ENCODE measurements at places on chromosomes 5 and 9. TPM values are rescaled to one million over a fixed set of nuclear protein-coding genes. Genes with fewer than 3 reads are reported as not detected.
A peak's percentile ranks its signal among the peaks of the same experiment; 100 is the strongest.

DNA sequence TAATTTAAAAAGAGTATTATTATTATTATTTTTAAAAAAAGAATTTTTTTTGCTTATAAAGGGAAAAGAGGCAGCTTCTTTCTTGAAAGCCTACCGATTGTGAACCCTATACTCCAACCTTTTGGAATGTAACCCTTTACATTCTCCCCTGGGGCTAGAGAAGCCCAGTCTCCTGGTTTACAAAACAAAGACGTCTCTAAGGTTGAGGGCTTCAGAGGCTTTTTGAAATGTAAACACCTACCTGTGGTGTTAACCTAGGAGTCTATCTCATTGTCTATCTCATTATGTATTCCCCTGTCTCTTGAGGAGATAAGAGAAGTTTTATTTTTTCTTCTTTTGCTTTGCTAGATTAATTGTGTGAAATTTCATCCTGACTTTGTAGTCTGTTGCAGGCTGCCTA is 4.7 kb downstream of the TNFSF8 start:
- no peak for DNase-seq

LHX2 gene
- not detected for total RNA-seq

DNA sequence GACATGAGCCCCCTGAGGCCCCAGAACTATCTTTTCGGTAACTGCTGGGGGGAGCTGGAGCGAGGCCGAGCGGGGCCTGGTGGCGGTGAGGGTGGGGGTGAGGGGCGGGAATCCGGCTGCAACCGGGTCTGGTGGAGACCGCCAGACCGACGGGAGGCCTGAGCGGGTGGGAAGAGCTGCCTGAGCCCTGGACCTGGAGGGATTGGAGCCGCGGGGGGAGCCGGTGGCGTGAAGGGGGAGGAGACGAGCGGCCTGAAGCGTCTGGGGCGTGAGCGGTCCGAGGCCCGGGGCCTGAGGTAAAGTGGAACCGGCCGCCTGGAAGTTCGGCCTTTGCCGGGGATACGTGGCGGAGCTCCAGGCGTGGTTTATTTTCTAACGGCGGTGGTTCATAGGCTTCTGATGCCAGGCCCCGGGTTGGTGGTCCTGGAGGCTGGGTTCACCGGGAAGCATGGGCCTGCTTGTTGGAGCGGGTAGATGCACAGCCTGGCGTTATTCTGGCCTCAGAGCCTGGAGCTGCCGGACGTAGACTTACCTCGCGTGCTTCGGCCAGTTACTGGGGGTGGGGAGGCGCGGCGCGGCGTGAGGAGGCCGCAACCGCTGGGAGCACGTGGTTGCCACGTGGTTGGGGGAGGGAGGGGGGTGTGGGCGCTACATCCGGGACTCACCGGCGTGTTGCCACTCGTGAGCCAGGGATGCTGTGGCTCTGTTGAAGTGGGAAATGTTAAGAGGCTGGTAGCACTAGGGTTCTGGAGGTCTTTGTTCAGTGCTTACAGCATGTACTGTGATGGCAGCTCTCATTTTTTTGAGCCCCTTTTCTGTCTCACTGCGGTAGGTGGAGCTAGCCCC is 544 bp downstream of the NPM1 start:
- DNase-seq = peak; percentile 91

PLCXD3 gene
- 0.22 TPM for total RNA-seq

- peak; percentile 64 for DNase-seq
These were observed 2.1 kb downstream of the ANP32B start for GRCh38 chr9:97985058-97985861.

GRCh38 chr5:94623011-94623410 is 4.5 kb downstream of the SLF1 start:
- DNase-seq = peak; percentile 3

TEX48 gene
- not detected for total RNA-seq

GRCh38 chr5:118479285-118479684 is 509.1 kb downstream of the DTWD2 start:
- DNase-seq = no peak

GRCh38 chr9:133918111-133918813 is 73.9 kb downstream of the VAV2 start:
- DNase-seq = no peak

GRCh38 chr5:78235289-78235688 is 59.2 kb downstream of the AP3B1 start:
- peak; percentile 48 for DNase-seq

- DNase-seq = no peak
These were observed 2.3 kb downstream of the TNFSF8 start for GRCh38 chr9:114928136-114928535.

GRCh38 chr5:123133438-123134100 is 44.5 kb downstream of the PRDM6 start:
- DNase-seq = no peak

- peak; percentile 82 for DNase-seq
These were observed 21.8 kb upstream of the TTC1 start for GRCh38 chr5:159987031-159987674.

DNA sequence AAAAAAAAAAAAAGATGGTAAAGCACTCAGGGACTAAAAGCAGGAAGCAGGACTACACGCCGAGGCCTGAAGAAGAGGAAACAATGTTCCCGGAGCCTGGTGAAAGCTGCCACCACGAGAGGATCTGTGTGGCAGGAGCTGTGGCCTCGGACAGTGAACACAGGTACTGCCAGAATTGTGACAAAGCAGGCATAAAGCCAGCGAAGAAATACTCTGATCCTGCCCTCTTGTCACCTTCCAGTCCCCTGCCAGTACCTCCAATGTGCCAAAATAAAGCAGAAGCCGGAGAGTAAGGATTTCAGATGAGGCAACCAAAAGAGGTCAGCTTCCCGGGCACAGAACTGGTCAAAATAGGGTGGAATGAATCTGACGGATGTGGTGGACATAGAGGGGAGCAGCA is 211.5 kb upstream of the TARS1 start:
- DNase-seq = no peak

MACIR gene
- 36.3 TPM for total RNA-seq

HMGCS1 gene
- total RNA-seq = 14.8 TPM

GRCh38 chr5:96627792-96628398 is 34.3 kb upstream of the CAST start:
- no peak for DNase-seq

SLCO6A1 gene
- total RNA-seq = not detected

- peak; percentile 35 for DNase-seq
These were observed 511 bp downstream of the SEMA5A start for GRCh38 chr5:9545136-9545991.

DNA sequence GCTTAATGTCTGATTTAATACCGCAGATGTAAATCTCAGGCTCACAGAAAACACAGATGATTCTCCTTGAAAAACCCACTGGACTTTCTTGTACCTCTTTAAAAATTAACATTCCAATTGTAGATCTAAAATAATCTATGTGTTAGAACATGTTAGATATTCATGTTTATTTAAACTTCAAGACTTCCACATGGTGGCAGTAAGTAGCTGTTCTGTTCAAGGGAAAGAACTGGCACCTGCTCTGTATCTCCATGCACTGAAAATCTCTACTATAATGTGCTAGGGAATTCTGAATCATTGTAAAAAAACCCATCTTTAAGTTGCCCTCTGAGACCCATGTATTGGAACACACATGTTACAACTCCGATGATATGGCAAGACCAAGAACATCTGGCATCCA is 366.9 kb downstream of the DMRTA1 start:
- DNase-seq = peak; percentile 67

- DNase-seq = no peak
These were observed 290.0 kb downstream of the NR3C1 start for GRCh38 chr5:143113461-143113860.

- DNase-seq = peak; percentile 16
These were observed 708.7 kb downstream of the CDH9 start for GRCh38 chr5:26329562-26330189.

SLC36A2 gene
- not detected for total RNA-seq

GRCh38 chr5:78760770-78761169 is 112.2 kb upstream of the LHFPL2 start:
- peak; percentile 12 for DNase-seq

PDGFRB gene
- total RNA-seq = 205 TPM

UTP15 gene
- total RNA-seq = 26.2 TPM

FAM151B gene
- 3.4 TPM for total RNA-seq

TAF11L7 gene
- total RNA-seq = not detected

DNA sequence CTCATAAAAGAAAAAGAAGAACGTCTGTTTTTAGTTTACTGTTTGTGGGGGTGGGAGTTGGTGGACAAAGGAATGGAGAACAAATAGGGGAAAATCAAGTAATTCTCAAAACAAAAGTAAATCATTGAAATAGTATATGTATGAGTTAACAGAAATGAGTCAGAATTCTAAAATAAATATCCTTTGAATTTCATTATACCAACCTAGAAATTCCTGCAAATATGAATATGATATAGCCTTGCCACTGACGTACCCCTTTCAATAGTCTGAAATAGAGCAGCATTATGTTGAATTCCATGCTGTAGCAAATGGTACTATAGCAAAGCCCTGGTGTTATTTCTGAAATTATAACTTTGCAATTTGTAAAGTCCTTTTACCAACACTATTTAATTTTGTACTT is 29.6 kb upstream of the DTWD2 start:
- no peak for DNase-seq

- DNase-seq = no peak
These were observed 201.3 kb downstream of the HSD17B3 start for GRCh38 chr9:96100385-96101300.

PARP8 gene
- 1.9 TPM for total RNA-seq

KIF12 gene
- not detected for total RNA-seq

TSSK1B gene
- total RNA-seq = not detected

- no peak for DNase-seq
These were observed 7.0 kb downstream of the NOTCH1 start for GRCh38 chr9:136538599-136539426.

DNA sequence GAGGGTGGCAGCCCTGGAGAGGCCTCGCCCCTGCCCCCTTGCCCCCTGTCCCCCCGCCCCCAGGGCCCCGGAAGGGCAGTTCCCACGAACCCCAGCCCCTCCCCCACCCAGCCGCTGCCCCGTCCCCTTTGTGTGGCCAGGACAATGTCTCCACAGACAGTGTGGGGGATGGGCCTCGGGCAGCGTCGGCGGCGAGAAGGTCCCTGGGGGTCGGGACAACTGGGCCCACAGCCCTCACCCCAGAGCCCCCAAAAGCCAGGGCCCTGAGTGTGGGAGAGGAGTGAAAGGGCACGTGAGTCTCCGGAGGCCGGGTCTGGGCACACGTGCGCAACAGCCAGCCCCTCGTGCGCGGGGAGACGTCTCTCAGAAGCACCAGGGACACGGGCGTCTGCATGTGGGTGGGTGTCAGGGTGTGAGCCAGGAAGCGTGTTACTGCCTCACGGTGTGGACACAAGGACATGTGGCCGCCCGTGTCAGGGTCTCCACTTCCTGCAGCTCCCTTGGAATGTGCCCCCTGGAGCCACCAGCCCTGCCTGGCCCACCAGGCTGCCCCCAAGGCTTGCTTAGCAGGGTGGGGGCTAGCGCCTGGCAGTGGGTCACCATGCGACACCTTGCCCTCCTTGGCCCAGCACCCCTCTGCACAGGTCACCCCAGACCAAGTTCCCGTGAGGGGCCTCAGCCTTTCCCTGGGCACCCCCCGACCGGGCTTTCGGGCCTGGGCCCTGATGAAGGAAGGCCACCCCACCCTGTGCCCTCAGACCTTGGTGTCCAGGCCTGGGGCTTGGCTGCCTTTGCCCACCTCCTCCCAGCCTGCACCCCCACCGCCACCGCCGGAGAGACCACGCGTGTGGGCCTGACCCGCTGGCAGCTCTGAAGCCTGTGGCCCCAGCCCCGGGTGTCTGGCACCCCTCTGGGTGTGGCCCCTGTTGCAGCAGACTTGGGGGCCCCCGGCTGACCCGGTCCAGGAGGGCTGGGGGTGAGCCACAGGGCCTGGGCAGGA is 12.8 kb upstream of the NRARP start:
- no peak for DNase-seq

DNA sequence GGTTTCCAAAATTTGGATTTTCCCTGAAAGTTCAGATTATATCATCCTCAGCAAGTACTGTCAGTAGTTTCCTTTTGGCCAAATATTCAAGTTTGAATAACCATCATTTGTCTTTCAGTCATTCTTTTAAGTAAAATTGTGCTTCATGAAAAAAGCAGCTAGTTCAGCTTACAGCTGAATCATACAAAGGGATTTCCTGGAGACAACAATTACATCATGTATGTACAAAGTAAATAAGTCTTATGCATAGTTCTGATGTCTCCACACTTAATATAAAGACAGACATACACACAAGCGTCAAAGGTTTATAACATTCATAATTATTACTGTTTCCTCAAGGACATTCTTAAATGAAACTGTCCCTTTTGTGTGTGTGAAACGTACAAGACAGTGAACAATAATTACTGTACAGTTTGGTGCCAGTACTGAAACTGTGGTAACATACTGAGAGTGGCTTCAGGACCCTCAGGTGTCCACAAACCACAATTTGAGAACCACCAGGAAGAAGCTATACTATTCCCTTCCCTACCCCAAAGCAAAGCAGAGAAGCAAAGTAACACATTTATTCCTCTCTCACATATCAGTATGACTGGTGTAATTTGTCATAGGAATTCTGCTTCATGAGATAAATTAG is 746.6 kb downstream of the TAF11L14 start:
- DNase-seq = no peak

DNA sequence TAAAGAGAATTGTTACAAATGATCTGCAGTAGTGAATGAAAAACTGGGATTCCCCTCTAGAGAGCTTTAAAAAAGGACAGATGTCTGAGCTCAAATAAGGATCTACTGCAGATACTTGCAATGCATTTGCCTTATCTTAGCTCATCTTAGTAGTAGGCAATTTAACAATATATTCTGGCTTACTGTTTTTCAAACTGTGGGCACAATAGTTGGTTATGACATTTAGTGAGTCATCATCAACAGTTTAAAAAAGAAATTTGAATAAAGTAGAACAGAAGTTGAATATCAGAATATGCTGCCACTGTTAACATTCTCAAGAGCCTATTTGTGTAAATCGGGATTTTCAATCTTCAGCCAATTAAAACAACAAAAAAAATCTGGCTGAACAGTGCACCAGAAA is 6.7 kb upstream of the CAST start:
- peak; percentile 58 for DNase-seq

DNA sequence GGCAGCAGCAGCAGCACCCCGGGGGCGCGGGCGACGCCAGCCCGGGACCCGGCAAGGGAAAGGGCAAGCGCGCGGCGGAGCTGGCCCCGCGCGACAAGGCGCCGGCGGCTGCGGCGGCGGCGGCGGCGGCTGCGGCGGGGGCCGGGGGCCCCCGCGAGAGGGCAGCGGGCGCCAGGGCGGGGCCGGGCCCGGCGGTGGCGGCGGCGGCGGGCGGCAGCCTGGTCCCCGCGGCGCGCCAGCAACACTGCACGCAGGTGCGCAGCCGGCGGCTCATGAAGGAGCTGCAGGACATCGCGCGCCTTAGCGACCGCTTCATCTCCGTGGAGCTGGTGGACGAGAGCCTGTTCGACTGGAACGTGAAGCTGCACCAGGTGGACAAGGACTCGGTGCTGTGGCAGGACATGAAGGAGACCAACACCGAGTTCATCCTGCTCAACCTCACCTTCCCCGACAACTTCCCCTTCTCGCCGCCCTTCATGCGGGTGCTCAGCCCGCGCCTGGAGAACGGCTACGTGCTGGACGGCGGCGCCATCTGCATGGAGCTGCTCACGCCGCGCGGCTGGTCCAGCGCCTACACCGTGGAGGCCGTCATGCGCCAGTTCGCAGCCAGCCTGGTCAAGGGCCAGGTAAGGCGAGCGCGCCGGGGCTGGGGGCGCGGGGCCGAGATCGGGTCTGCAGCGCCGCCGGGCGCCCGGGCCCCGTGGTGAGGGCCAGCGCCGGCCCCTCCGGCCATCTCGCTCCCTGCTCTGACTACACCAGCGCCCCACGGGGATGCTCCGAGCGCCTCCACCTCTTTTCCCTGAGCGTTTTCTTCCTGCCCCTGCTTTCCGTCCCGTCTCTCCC is at the start of gene UBE2QL1:
TSS of gene UBE2QL1 (plus strand) at position 238 of the 843 bp plus-strand sequence. CDS start at position 273, 35 bp downstream.
- DNase-seq = peak; percentile 20
